ENCODE measurements at places on chromosomes 3 and 15.

DNA sequence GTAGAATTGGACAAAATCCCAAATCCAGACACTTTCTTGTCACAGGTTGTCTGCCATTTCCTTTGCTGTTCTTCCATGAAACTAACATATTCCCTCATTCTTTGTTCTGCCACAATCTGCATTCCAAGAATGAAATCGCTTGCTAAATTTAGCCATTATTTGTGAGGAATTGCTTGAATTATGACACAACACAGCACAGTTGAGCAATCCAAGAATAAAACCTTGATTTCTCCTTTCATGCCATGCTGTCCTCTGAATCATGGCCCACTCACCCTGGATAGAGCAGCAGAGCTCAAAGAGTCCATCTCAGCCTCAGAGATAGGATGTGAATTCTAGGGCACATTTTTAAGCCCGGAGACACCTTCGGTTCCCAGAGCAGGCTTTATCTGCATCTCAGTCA lies 35.2 kb upstream of the GREM1 start:
- DNase-seq: no peak

- no peak for DNase-seq
Measured at GRCh38 chr3:196894557-196895295, 27.0 kb downstream of the SENP5 start.

DNA sequence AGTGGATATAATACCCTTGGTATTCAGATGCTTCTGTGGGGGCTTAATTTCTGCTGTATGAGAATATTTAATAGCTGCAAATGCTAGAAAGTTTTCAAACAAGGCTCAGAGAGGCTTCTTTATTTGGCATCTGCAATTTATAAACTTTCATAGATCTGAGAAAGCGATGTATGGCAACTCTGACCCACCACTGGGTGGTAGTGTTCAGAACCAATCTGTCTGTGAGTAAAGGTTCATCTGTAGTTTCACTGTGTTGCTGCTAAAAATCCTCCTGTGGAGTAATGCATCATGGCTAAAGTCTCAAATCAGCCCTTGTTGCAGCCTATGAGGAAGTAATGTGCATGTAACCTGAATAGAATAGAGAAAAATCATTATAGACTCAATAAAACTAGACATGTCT lies 47.4 kb downstream of the CLSTN2 start:
- DNase-seq: no peak

GRCh38 chr15:100438570-100438969 lies 90.2 kb downstream of the CERS3 start:
- no peak for DNase-seq

- no peak for DNase-seq
Measured at GRCh38 chr3:169133178-169134161, 530.0 kb downstream of the MECOM start.

GRCh38 chr15:63860155-63860554 lies 26.4 kb upstream of the HERC1 start:
- peak; percentile 20 for DNase-seq

DNA sequence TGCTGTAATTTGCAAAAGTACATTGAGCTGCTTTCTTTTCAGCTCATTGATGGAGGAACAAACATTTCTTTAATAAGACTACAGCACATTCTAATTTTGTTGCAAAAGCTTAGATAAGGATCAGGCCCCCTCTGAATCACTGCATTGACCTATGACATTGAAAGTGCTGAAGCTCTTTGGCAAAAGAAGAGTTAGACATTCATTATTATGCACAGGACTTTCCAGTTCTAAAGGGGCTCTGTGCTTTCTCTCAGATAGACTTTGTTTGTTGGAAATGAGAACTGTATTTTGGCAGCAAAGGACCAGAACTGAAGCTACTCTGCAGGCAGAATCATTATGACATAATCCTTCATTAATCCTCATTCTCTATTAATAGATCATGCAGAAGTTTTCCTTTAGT lies 252.9 kb upstream of the SOX2 start:
- DNase-seq: no peak

- no peak for DNase-seq
Measured at GRCh38 chr3:170355738-170356595, 1.5 kb upstream of the SKIL start.

DNA sequence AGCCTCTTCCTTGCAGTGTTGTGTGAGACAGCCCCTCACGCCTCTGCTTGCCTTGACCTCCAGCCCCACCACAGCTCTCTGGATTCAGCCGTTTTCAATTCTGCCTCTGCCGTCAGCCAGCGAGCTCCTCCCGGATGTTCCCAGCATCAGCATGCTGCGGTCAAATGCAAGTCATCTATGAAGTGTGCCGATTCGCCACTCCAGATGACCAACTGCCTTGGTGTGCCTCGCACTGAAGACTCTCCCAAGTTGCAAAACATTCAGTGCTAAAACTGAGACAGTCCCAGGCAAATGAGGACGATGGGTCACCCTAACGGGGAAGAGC lies 30.6 kb upstream of the RASA2 start:
- no peak for DNase-seq

DNA sequence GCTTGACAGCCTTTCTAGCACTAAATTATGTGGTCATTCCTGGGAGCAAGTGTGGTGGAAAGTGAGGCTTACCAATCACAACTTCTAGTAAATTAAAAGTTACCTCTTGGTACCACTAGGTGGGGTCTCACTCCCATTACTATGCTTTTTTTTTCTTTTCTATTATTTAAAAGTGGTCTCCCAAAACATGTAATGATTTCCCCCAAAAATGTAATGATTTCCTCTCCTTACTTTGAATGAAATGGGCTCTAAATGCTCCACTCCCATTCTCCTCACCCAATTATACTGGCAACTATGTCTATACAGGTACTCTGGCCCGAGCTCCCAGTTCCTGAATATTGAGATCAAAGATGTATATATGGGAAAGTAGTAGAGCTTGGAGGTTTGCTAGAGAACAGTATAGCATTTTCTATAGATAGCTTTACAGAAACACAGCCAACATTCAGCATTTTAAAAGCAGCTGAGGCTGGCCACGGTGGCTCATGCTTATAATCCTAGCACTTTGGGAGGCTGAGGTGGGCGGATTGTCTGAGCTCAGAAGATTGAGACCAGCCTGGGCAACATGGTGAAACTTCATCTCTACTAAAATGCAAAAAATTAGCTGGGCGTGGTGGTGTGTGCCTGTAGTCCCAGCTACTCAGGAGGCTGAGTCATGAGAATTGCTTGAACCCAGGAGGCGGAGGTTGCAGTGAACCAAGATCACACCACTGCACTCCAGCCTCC lies 70.9 kb downstream of the DCUN1D1 start:
- DNase-seq: no peak

DNA sequence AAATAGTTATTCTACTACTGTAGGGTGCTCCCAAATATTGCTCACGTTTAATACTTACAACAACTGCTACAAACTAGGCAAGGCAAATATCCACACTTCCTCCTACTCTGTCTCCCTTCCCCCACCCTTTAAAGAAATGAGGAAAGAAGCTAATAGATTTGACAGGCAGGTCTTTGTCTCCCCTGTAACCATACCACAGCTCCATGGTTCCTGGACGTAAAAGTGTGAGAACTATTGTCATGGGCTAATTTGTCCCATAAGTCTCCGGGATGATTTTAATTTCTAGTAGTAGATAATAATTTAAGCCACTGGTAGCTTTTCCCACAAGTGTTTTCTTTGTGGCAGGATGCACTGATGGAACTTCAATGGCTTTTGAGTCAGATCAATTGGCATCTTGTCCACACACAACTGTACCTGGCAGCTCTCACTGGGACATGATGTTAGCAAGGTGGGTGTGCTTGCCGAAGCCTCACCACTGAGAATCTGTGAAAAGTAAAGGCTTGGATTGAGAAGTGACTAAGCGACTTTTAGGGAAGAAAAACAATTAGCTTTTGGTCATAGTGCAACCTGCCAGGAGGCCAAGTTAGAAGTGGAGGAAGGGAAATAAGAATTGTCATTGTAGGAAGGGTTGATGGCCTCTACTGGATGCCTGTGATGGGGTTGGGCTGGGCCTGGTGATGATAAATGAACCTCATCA lies 1.4 kb upstream of the CPOX start:
- DNase-seq: no peak

GRCh38 chr3:72044231-72044855 lies 259.4 kb upstream of the PROK2 start:
- DNase-seq: no peak

DNA sequence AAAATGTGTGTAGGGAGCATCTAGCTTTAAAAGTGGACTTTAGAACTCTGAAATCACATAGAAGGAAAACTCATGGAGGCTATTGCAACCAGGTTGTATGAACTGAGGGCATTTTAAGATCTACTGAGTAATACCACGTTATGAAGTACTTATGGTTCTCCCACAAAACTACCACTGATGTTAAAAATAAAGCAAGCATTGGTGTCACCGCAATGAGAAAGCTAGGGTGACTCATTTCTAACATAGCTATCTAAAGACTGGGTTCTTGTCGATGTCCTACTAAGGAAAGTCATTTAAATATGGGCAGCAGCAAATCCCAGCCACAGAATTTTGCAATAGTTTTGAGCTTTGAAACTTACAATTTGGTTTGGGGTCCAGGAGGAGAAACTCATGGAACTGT lies 584.8 kb downstream of the DIPK2A start:
- DNase-seq: no peak

GRCh38 chr3:143991713-143992112 lies 20.1 kb downstream of the DIPK2A start:
- no peak for DNase-seq

DNA sequence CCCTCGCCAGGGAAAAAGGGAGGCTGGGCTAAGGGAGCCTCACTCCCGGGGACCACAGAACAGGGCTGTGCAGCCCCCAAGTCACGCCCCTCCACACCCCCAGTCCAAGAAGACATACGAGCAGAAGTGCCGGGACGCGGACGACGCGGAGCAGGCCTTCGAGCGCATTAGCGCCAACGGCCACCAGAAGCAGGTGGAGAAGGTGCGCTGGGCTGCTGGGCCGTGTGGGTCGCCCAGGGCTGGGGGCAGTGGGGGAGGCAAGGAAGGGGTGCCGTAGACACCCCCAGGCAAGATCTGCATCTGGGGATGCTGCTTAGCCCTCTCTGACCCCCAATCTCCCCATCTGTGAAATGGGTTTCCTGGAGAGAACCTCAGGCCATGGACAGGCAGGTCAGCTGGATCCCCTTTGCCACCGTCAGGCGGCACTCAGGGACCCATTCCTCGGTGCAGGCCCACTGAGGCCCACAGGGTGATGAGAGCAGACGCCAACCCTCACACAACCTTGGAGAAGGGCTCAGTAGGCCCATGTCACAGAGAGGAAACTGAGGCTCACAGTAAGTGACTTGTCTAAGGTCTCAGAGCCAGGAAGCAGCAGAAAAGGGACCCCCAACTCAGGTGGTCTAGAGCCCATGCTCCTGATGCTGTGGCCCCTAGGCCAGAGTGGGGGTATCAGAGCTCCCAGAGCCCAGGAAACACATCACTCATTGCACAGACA lies 33.7 kb downstream of the PSTPIP1 start:
- no peak for DNase-seq

GRCh38 chr15:78104566-78105475 lies 12.5 kb downstream of the SH2D7 start:
- no peak for DNase-seq

DNA sequence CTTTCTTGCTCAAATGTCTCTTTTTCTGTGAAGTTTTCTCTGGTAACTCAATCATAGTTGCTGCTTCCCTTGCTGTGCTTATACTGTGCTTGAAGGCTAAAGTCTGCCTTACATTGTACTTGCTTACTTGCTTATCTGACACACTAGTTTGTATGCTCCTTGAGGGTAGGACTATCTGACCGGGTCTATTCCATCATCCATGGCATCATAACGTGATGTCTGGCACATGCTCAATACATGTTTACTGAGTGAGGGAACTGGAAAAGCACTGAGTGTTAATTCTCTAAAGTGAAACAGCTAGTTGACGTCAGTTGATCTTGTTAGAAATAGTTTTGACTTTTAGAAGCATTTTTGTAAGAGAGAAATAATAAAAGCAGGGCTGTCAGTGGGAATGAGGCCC lies 42.7 kb downstream of the MAP3K13 start:
- DNase-seq: no peak

GRCh38 chr3:14258906-14259904 lies 80.6 kb downstream of the LSM3 start:
- no peak for DNase-seq

GRCh38 chr3:13192471-13193213 lies 119.4 kb upstream of the IQSEC1 start:
- no peak for DNase-seq

DNA sequence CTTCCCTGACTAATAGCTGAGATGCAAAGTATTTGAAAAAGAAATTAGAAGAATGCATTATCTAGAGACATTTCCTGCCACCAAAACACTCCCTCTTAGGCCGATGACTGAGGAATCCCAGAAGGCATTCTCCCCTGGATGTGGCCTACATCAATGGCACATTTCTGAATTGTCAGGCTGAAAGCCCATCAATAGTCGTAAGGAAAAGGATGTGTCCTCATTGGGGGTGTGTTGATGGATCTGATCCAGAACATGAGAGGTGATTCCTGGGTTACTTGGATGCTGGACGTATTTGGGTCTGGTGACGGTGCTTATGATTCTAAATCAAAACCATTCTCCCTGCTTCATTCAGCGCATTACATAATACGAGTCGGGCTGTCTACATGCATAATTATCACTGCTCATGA lies 216.9 kb upstream of the CDIN1 start:
- DNase-seq: no peak

GRCh38 chr15:36644191-36644896 lies 64.9 kb downstream of the CDIN1 start:
- no peak for DNase-seq

- no peak for DNase-seq
Measured at GRCh38 chr3:14345496-14346150, 56.8 kb upstream of the SLC6A6 start.

DNA sequence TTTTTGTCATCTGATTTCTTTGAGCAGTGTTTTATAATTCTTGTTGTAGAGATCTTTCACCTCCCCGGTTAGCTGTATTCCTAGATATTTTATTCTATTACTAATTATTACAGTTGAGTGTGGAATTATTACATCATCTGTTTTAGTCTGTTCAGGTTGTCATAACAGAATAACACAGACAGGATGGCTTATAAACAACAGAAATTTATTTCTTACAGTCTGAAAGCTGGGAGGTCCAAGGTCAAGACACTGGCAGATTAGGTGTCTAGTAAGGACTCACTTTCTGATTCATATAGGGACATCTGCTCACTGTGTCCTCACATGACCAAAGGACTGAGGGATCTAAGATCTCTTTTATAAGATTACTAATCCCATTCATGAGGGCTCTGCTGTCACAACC lies 121.3 kb upstream of the THBS1 start:
- no peak for DNase-seq

DNA sequence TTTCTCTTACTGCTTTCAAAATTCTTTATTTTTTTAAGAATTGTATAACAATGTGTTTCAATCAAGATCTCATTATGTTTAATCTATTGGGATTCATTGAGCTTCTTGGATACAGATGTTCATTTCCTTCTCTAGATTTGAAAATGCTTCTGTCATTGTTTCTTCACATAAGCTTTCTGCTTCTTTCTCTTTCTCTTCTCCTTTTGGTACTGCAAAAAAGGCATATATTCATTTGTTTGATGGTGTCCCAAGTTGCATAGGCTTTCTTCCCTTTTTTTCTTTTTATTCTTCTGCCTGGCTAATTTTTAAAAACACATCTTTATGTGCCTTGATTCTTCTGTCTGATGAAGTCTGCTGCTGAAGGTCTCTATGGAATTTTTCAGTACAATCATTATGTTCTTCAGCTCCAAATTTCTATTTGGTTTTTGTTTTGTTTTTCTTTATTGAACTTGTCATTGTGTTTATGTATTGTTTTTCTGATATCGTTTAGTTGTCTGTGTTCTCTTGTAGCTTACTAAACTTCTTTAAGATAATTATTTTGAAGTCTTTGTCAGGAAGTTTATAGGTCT lies 88.9 kb downstream of the DTWD1 start:
- DNase-seq: no peak

Data from stimulated activated CD8-positive, alpha-beta memory T cell treated with anti-CD3 and anti-CD28 coated beads, Interleukin-12 subunit alpha, Interleukin-12 subunit beta, amount 100 ng/mL, for 1 hour (primary cell).